Ascending aorta (tissue), 2 donors: ENCODE measurements at places on chromosomes 4 and X. TPM values are rescaled to one million over a fixed set of nuclear protein-coding genes. Genes with fewer than 3 reads are reported as not detected.
A peak's percentile ranks its signal among the peaks of the same experiment; 100 is the strongest.

DNA sequence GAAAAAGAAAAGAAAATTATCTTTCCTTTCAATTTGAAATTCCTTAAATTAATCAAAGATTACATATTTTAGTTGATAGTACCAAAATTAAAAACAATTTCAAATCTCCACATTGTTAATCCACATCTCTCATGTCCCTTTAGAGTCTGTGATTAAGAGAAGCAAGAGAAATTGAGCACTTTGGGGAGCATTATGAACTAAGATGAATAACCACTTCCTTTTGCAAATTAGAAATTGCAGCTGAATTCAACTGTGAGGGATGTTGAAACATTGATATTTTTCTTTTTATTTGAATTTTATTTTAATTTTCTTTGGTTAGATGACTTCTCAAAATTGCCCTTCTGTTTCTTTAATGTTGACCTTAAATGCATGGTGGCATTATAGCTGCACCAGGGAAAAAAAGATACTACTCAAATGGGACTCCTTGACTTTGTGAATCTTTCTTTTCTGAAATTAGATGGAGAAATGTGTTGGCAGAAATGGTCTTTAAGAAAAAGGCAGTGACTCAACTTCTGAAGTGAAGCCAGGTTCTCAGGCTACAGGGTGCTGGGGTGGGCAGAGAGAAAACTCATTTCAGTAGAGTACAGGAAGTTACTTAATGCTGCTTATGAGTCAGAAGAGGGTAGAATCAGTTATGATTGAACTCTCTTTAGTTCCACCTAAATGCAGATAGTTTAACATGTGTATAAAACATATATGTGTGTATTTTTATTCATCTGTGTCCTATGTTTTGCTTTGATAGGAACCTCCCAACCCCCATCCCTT is 92.0 kb upstream of the TNIP3 start:
- no peak for DNase-seq
- no peaks in the 10 kb centered on the region for H3K4me1 ChIP-seq
- H3K27me3 ChIP-seq = no peaks in the 10 kb centered on the region
- no peak overlapping the region for H3K4me3 ChIP-seq

The PDZD4 gene
- 23.2 TPM for total RNA-seq

The ADH1A gene
- total RNA-seq = not detected

- H3K4me3 ChIP-seq = no peak overlapping the region
- H3K36me3 ChIP-seq = no peaks in the 10 kb centered on the region
- H3K4me1 ChIP-seq = no peaks in the 10 kb centered on the region
Measured at GRCh38 chrX:22397566-22397965, 124.9 kb downstream of the CBLL2 start.

DNA sequence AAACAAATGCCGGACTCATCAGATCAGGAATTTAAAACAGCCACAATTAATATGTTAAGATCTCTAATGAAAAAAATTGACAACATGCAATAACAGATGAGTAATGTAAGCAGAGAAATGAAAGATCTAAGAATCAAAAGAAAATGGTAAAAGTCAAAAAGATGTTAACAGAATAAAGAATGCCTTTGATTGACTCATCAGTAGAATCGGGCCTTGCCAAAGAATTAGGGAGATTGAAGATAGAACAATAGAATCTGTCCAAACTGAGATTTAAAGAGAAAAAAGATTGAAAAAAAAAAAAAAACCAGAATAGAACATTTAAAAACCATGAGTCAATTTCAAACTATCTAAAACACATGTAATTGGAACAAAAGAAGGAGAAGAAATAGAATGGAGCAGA is 25.9 kb upstream of the GUCY1A1 start:
- H3K36me3 ChIP-seq = no peaks in the 10 kb centered on the region
- no peak for DNase-seq
- peaks cover 3% of the 10 kb centered on the region for H3K4me1 ChIP-seq
- no peak overlapping the region for H3K4me3 ChIP-seq

GRCh38 chrX:45788941-45789348 is 588.3 kb upstream of the DIPK2B start:
- H3K27me3 ChIP-seq = no peaks in the 10 kb centered on the region
- no peak overlapping the region for H3K4me3 ChIP-seq
- no peak for DNase-seq
- no peaks in the 10 kb centered on the region for H3K4me1 ChIP-seq
- no peak overlapping the region for H3K27ac ChIP-seq
- H3K36me3 ChIP-seq = no peaks in the 10 kb centered on the region

DNA sequence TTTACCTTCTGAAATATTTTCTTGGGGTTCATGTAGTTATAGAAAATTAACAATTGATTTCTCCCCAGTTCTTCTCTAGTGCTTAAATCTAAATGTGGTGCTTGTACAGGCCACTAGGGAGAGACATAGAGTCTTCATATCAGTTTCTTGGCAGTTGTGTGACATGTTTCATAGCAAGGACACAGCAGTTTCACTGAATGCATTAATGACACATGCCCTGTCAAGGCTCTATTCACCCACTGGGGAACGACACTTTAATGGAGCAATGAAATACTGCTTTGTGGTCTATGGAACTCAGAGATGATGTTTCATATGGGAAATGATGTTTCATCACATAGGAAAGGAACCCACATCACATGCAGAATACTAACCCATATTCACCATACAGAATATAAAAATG is 2.8 kb downstream of the VEGFC start:
- no peaks in the 10 kb centered on the region for H3K27me3 ChIP-seq
- no peak for DNase-seq
- no peaks in the 10 kb centered on the region for H3K36me3 ChIP-seq
- H3K4me1 ChIP-seq = peaks cover 3% of the 10 kb centered on the region
- no peak overlapping the region for H3K27ac ChIP-seq
- H3K4me3 ChIP-seq = no peak overlapping the region

GRCh38 chr4:108492816-108493595 is 127.4 kb upstream of the RPL34 start:
- H3K4me3 ChIP-seq = no peak overlapping the region
- no peaks in the 10 kb centered on the region for H3K4me1 ChIP-seq
- H3K27me3 ChIP-seq = no peaks in the 10 kb centered on the region

The GC gene
- 30.0 TPM for total RNA-seq

DNA sequence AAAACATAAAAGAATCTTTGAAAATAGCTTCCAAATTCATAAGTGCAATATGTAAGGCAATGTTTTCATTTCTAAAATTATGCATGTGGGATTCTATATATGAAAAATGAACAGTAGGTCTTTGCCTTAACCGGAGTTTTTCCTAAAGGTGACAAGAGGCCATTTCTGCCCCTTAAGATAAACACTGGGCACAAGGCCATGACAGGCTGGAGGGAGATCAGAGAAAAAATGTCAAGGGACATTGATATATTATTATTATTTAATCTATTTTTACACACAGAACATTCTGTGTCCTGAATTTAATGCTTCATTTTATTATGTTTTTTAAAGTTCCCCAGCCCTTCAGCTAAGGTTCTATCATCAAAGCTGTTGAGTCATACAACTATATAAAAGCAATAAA is 118.8 kb downstream of the CHM start:
- DNase-seq = no peak
- H3K36me3 ChIP-seq = no peaks in the 10 kb centered on the region
- no peaks in the 10 kb centered on the region for H3K4me1 ChIP-seq
- no peak overlapping the region for H3K4me3 ChIP-seq
- no peaks in the 10 kb centered on the region for H3K27me3 ChIP-seq

The GAGE12D gene
- total RNA-seq = not detected

DNA sequence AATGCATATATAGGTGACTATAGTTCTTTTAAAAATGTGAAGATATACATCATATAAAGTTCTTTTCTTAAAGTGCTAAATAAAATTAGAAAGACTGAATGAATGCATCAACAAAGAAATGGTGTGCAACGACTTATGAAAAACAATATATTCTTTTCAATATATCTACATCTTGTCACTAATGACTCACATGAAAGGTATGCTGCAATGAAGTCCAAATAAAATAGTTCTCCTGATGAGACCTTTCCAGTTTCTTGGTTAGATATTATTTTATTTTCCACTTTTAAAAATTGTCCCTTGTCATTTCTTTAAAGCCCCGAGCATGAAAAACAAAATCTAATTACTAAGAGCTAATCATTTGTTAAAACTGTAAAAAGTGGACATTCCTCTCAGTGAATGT is 462.1 kb downstream of the PCDH11X start:
- DNase-seq = no peak
- H3K36me3 ChIP-seq = no peaks in the 10 kb centered on the region
- no peaks in the 10 kb centered on the region for H3K27me3 ChIP-seq
- no peak overlapping the region for H3K27ac ChIP-seq
- H3K4me3 ChIP-seq = no peak overlapping the region
- H3K4me1 ChIP-seq = no peaks in the 10 kb centered on the region

DNA sequence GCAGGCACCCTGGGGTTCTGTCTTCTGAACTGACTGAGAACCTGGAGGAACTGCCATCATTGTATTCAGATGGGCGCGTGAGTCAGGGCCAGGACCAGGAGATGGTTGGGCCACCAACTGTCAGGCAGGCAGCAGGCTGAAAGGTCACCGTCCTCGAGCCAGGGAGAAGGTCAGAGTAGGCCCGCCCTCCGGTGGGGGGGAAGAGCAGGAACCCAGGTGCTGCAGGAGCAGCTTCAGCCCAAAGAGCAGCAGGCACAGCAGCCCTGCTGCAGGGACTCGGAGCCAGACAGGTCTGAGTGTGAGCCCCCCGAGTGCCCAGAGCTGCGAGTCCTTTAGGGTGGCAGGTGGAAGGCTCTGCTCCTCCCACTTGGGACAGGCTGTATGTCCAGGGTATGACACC is 26.4 kb downstream of the WFS1 start:
- no peak overlapping the region for H3K27ac ChIP-seq
- no peaks in the 10 kb centered on the region for H3K4me1 ChIP-seq
- peaks cover 54% of the 10 kb centered on the region for H3K36me3 ChIP-seq
- H3K27me3 ChIP-seq = no peaks in the 10 kb centered on the region
- H3K4me3 ChIP-seq = no peak overlapping the region
- DNase-seq = no peak

DNA sequence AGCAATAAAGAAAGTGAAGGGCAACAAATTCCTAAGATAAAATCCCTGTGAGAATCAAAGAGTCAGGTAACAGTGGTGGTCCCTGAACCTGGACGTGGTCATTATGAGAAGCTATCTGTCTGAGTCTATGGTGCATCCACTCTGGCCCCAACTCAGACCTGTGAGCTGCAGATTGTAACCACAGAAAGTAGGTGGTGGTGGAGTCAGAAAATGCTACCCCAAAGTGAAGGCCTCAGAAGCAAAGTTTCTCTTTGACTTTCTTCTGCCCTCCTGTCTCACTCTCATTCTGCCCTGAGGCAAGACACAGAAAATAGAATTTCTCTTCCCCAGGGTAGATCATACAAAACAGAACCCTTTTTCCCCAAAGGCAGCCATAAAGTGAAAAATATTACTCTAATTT is 84.1 kb upstream of the NEIL3 start:
- no peaks in the 10 kb centered on the region for H3K36me3 ChIP-seq
- H3K4me1 ChIP-seq = no peaks in the 10 kb centered on the region
- H3K27me3 ChIP-seq = no peaks in the 10 kb centered on the region

DNA sequence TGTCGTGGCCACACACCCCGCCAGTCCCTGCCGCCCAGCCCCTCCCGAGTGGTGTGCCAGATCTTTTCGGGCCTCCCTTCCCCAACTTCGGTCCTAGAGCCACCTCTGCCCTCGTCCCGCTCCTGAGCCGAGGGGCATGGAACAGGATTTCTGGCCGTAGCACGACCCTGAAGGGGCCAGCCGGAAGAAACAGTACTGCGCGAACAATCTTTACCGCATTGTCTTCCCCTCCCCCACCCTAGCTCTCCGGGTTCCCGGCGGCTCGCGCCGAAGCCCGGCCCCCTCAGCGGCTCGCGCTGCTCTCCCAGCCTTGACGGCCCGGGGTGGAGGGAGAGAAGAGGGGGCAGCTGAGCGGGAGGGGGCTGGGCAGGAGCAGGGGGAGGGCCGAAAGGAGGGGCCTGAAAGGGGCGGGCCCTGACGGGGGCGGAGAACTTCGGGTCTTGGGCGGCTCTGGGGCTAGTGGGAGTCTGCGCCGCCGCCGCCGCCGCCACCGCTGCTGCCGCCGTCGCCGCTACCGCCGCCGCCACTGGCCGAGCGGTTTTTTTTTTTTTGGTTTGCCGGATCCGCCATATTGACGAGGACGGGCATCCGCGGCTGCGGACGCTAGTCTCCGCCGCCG is at the start of gene USP9X:
TSS of gene USP9X (plus strand) at position 553 of the 619 bp plus-strand sequence. CDS start 38,184 bp downstream, outside the sequence.
- no peaks in the 10 kb centered on the region for H3K27me3 ChIP-seq
- peaks cover 17% of the 10 kb centered on the region for H3K4me1 ChIP-seq
- H3K4me3 ChIP-seq = peak within 1 kb of the TSS; percentile 84
- peak; percentile 95 for DNase-seq
- peak within 1 kb of the TSS; percentile 99 for H3K27ac ChIP-seq
